Smooth muscle cell of bladder (primary cell): ENCODE measurements at places on chromosomes 5 and 9. TPM values are rescaled to one million over a fixed set of nuclear protein-coding genes. Genes with fewer than 3 reads are reported as not detected.

The PCDHGA9 gene
- total RNA-seq, result 2.7 and 3.1 TPM in 2 replicates

The PRDM9 gene
- not detected in 2 replicates for total RNA-seq

The GCNT4 gene
- total RNA-seq, result 4.3 and 6.5 TPM in 2 replicates

The DBN1 gene
- total RNA-seq, result 130 and 139 TPM in 2 replicates

The FOXD4 gene
- under 0.01 and 0.28 TPM in 2 replicates for total RNA-seq

The ZDHHC11B gene
- total RNA-seq, result under 0.01 and 0.09 TPM in 2 replicates

The PCDHB6 gene
- under 0.01 and 0.09 TPM in 2 replicates for total RNA-seq

The INSL6 gene
- not detected in 2 replicates for total RNA-seq

The SHOC1 gene
- total RNA-seq, result under 0.01 TPM in 1 of 2 replicates, not detected in the other

The CCDC171 gene
- 1.7 and 2.3 TPM in 2 replicates for total RNA-seq

The CD180 gene
- 0.14 TPM in 1 of 2 replicates, not detected in the other for total RNA-seq

The ISL1 gene
- 0.14 TPM in 1 of 2 replicates, not detected in the other for total RNA-seq

The SLC9A3 gene
- 0.43 and 0.55 TPM in 2 replicates for total RNA-seq

The SOX30 gene
- not detected in 2 replicates for total RNA-seq

The N4BP3 gene
- total RNA-seq, result 0.71 and 0.83 TPM in 2 replicates

The HRH2 gene
- not detected in 2 replicates for total RNA-seq

The GZMA gene
- total RNA-seq, result not detected in 2 replicates

The GRM6 gene
- not detected in 2 replicates for total RNA-seq

The CCDC183 gene
- total RNA-seq, result 0.28 and 0.46 TPM in 2 replicates

The SOHLH1 gene
- total RNA-seq, result not detected in 2 replicates

The PCDHA1 gene
- total RNA-seq, result under 0.01 TPM in 2 replicates

The POMT1 gene
- total RNA-seq, result 33.2 and 35.6 TPM in 2 replicates

The FST gene
- 68.3 and 70.4 TPM in 2 replicates for total RNA-seq

The IL4 gene
- not detected in 2 replicates for total RNA-seq

The CCDC192 gene
- not detected in 2 replicates for total RNA-seq

The KYAT1 gene
- total RNA-seq, result 5.3 and 5.9 TPM in 2 replicates

The BTNL3 gene
- not detected in 2 replicates for total RNA-seq

The ANKRD18A gene
- total RNA-seq, result not detected in 2 replicates

The SLC25A2 gene
- total RNA-seq, result 0.14 and 0.18 TPM in 2 replicates

The SV2C gene
- total RNA-seq, result not detected in 2 replicates

The PCDHGC4 gene
- 1.7 TPM in 2 replicates for total RNA-seq
